ENCODE measurements at places on chromosomes 3 and 15. TPM values are rescaled to one million over a fixed set of nuclear protein-coding genes. Genes with fewer than 3 reads are reported as not detected.

EPHA6 gene
- total RNA-seq = 0.11 TPM

MYLK gene
- 16.6 TPM for total RNA-seq

DYNLT2B gene
- total RNA-seq = 23.1 TPM

CCDC80 gene
- 50.9 TPM for total RNA-seq

THAP10 gene
- total RNA-seq = 6.7 TPM

TBCCD1 gene
- total RNA-seq = 7.8 TPM

SNTN gene
- not detected for total RNA-seq

RETNLB gene
- total RNA-seq = not detected

GP5 gene
- not detected for total RNA-seq

GXYLT2 gene
- 1.5 TPM for total RNA-seq

ARL6IP5 gene
- 89.2 TPM for total RNA-seq

HCN4 gene
- 0.21 TPM for total RNA-seq

GOLGA8Q gene
- 0.08 TPM for total RNA-seq

PATL2 gene
- total RNA-seq = 0.33 TPM

FAM3D gene
- total RNA-seq = not detected

ZNF639 gene
- total RNA-seq = 23.8 TPM
